ENCODE measurements at places on chromosomes 3 and 15.
A peak's percentile ranks its signal among the peaks of the same experiment; 100 is the strongest.

DNA sequence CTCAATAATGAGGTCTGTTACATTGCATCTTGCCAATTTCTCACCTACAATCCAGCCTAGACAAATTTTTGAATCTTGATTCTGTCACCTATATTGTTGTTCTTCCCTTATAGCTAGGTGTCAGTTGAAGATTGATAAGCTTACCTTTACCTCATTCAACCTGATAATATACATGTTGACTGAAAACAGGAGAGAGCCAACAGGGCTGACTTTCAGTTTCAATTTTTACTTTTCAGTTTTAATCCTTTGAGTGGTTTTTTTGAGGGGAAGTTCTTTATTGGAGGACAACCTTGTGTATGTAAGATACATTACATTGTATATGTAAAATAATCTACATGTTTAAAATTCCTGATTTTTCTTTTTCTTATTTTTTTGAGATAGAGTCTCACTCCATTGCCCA, 5.8 kb downstream of the ATP13A5 start:
- DNase-seq, result no peak
- no peak overlapping the region for H3K4me3 ChIP-seq
- H3K27ac ChIP-seq, result no peak overlapping the region
- no peaks in the 10 kb centered on the region for H3K27me3 ChIP-seq
- H3K4me1 ChIP-seq, result no peaks in the 10 kb centered on the region

DNA sequence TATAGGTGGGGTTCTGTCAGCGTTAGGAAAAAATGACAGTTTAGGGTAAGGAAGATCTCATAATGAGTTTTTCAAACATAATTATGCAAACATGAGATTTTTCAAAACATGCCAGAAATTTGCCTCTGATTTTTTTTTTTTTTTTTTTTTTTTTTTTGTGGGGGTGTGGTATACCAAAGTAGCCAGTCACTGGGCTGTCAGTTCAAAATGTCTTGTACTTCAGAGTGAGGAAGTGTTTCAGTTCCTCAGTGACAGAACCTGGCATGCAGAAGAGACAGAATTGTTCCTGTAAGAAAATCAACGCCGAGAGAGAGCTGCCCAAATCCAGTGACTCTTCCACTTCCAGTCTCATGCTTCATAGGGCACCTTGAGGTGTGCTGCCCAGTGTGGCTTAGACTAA, 9.7 kb downstream of the NCBP2 start:
- no peaks in the 10 kb centered on the region for H3K4me1 ChIP-seq
- no peak overlapping the region for H3K4me3 ChIP-seq
- no peaks in the 10 kb centered on the region for H3K27me3 ChIP-seq
- DNase-seq, result no peak

GRCh38 chr3:174303907-174304560, 555.1 kb upstream of the NAALADL2 start:
- H3K4me1 ChIP-seq, result no peaks in the 10 kb centered on the region
- H3K27me3 ChIP-seq, result no peaks in the 10 kb centered on the region
- no peak overlapping the region for H3K27ac ChIP-seq

- H3K27me3 ChIP-seq, result no peaks in the 10 kb centered on the region
- H3K4me3 ChIP-seq, result no peak overlapping the region
- no peaks in the 10 kb centered on the region for H3K36me3 ChIP-seq
- H3K4me1 ChIP-seq, result no peaks in the 10 kb centered on the region
- no peak for DNase-seq
Measured at GRCh38 chr3:6182909-6183308, 678.0 kb upstream of the GRM7 start.

- DNase-seq, result no peak
- H3K4me3 ChIP-seq, result no peak overlapping the region
- no peaks in the 10 kb centered on the region for H3K36me3 ChIP-seq
- no peaks in the 10 kb centered on the region for H3K27me3 ChIP-seq
- peaks cover 19% of the 10 kb centered on the region for H3K4me1 ChIP-seq
Measured at GRCh38 chr3:167861649-167862048, 126.1 kb downstream of the SERPINI1 start.

- DNase-seq, result no peak
- no peak overlapping the region for H3K4me3 ChIP-seq
- H3K4me1 ChIP-seq, result peaks cover 23% of the 10 kb centered on the region
- no peaks in the 10 kb centered on the region for H3K36me3 ChIP-seq
Measured at GRCh38 chr3:188060840-188061544, 93.0 kb upstream of the LPP start.

DNA sequence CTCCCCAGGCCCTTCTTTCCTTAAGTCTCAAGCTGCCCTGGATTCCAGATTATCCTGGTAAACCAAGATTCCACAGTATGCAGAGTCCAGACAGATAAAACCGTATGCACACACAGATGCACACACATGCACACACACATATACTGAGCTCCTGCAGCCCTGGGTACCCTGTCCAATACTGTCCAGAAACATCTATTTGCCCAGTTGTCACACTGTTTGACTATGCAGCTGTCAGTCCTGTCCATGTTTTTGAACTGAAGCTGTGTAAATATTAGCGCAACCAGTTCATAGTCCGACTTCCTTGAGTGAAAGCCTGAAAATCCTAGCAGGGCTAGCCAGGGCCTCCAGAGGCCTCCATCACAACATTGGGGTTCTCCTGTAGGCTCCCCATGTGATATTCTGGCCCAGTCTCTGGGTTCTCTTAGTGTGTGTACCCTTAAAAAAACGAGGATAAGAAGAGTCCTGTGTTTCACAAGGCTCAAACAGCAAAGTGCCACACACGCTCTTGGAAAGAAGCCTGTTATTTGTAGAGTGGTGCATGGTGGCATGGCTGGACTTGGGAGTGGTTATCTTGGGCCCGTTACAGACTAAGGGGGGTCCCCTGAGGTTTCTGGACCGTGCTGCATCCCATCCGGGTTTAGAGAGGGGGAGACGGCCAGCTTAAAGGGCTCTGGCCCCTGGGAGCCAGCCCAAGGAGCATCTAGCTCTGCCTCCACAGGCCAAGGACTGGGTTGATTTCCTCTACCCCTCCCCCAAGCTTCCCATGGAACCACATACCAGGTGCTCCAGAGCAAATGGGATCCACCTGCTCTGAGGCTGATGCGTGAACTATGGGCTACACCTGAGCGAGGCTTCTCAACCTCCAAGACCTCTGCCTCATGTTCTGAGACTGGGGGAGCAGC, 108.3 kb downstream of the IQSEC1 start:
- H3K27me3 ChIP-seq, result no peaks in the 10 kb centered on the region
- peaks cover 93% of the 10 kb centered on the region for H3K4me1 ChIP-seq
- H3K27ac ChIP-seq, result peak overlapping the region; percentile 28
- no peaks in the 10 kb centered on the region for H3K36me3 ChIP-seq
- DNase-seq, result no peak

DNA sequence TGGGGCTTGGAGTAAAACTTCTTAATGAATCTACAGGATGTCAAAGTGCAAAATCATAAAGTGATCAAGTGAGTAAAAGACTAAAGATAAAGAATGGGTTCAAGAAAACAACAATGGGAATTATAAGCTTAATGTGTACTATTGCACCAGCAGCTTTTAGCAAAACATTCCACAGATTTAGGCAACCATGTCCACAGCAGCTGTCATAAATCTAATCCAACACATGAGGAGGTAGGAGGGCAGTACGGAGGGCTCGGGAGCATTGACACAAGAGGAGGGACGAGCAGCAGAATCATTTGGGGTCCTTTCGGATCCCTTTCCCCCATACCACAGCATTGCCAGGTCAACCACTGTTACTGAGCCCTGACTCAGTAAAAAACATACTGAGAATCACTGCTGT, 464.3 kb upstream of the WNT5A start:
- DNase-seq, result no peak
- no peak overlapping the region for H3K4me3 ChIP-seq
- H3K4me1 ChIP-seq, result no peaks in the 10 kb centered on the region
- H3K36me3 ChIP-seq, result no peaks in the 10 kb centered on the region
- no peak overlapping the region for H3K27ac ChIP-seq

- peaks cover 65% of the 10 kb centered on the region for H3K4me1 ChIP-seq
- no peak for DNase-seq
- H3K4me3 ChIP-seq, result no peak overlapping the region
- no peaks in the 10 kb centered on the region for H3K36me3 ChIP-seq
- H3K27me3 ChIP-seq, result no peaks in the 10 kb centered on the region
Measured at GRCh38 chr15:74176262-74177214, 3.0 kb downstream of the ISLR start.

DNA sequence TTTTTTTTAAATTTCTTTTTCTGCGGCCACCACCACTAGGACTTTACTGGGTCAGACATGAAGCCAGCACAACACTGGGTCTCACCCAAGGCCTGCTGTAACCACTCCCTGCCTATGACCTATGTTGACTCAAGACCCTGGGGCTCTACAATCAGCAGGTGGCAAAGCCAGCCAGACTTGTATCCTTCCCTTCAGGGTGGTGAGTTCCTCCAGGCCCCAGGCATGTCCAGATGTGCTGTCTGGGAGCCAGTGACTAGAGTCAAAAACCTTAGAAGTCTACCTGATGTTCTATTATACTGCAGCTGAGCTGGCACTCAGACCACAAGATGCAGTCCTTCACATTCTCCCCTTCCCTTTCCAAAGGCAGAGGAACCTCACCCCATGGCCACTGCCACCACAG, 31.6 kb upstream of the CLDN18 start:
- no peaks in the 10 kb centered on the region for H3K36me3 ChIP-seq
- DNase-seq, result no peak
- H3K27me3 ChIP-seq, result no peaks in the 10 kb centered on the region
- no peak overlapping the region for H3K27ac ChIP-seq
- no peak overlapping the region for H3K4me3 ChIP-seq
- no peaks in the 10 kb centered on the region for H3K4me1 ChIP-seq

DNA sequence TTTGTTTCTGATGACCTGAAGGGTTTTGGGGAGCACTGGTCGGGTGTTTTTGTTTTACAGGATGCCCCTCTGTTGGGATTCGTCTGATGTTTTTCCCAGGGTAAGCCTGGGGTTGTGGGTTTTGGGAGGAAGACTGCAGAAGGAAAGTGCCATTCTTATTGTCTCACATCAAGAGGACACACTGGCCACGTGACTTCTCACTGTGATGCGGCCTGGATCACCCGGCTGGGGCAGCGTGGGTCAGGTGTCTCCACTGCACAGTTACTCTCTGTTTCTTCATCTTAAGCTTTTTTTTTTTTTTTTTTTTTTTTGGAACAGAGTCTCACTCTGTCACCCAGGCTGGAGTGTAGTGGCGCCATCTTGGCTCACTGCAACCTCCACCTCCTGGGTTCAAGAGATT, 120.5 kb downstream of the TMEM266 start:
- H3K27me3 ChIP-seq, result peaks cover 44% of the 10 kb centered on the region
- H3K4me1 ChIP-seq, result peaks cover 12% of the 10 kb centered on the region
- no peak for DNase-seq
- H3K36me3 ChIP-seq, result no peaks in the 10 kb centered on the region

- no peaks in the 10 kb centered on the region for H3K36me3 ChIP-seq
- no peak for DNase-seq
- H3K27me3 ChIP-seq, result no peaks in the 10 kb centered on the region
- H3K4me1 ChIP-seq, result peaks cover 3% of the 10 kb centered on the region
Measured at GRCh38 chr3:148077965-148078364, 619.7 kb upstream of the AGTR1 start.

DNA sequence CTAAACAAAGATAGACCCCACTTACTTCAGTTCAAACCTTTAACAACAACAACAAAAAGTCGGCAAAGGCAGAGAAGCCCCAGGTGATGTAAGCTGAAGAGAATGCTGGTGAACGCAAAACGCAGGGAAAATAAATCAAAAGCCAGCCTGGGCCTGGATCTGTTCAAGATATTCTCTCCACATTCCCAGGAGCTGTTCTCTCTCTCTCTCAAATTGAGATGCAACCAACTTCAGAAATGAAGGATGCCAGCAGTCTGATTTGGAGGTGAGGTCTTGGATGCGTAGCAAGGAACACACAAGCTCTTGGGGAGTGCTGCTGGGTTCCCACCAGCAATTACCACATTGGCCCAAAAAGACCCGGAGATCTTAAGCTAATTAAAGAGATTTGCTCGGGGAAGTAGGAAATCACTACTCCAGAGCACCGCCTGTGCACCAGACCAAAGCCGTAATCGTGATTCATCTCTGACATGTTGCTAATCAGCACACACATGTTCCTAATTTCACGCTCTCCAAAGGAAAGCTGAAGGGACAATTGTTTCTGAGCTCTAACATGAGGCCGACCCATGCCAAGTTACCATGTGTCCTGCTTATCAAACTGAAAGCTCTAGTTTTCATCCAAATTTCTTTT, 37.1 kb downstream of the IL17RD start:
- H3K4me3 ChIP-seq, result no peak overlapping the region
- H3K27me3 ChIP-seq, result no peaks in the 10 kb centered on the region
- H3K4me1 ChIP-seq, result no peaks in the 10 kb centered on the region
- no peak for DNase-seq
- peak overlapping the region; percentile 33 for H3K27ac ChIP-seq

DNA sequence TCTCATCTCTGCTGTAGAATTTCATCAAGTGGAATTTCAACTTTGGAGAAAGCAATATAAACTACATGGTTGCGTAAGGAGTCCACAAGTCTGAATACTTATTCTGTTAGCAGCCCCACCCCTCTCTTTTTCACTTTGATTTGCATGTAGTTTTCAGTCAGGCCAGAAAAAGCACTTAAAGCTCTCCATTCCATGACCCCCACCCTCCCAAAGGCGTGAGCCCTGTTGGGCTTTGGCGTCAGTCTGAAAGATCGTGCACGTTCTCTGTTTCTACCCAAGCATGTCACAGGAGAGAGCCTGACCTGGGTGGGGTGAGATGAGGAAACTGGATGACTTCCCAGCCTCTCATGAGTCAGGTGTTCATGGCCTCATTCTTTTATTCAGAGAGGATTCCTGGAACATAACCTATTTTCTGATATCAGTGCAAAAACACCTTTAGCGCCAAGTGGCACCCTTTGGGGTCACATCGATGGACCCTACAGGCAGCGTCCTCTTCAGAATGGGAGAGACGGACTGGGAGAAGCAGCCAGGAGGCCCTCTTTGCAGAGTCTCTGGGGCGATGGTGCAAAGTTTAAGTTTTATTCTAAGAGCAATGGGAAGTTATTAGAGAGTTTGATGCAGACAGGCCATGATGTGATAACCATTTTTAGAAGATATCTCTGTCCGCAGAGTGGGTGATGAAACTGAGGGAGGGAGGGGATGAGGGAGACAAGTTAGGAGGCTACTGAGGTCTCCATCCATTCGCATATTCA, 55.8 kb downstream of the LSM3 start:
- no peaks in the 10 kb centered on the region for H3K27me3 ChIP-seq
- H3K27ac ChIP-seq, result peak overlapping the region; percentile 64
- no peaks in the 10 kb centered on the region for H3K4me1 ChIP-seq
- H3K4me3 ChIP-seq, result no peak overlapping the region

- no peaks in the 10 kb centered on the region for H3K27me3 ChIP-seq
- no peaks in the 10 kb centered on the region for H3K4me1 ChIP-seq
- H3K4me3 ChIP-seq, result no peak overlapping the region
- no peak overlapping the region for H3K27ac ChIP-seq
Measured at GRCh38 chr15:88752951-88753350, 50.3 kb upstream of the ACAN start.

- no peaks in the 10 kb centered on the region for H3K36me3 ChIP-seq
- no peak overlapping the region for H3K4me3 ChIP-seq
- peaks cover 60% of the 10 kb centered on the region for H3K4me1 ChIP-seq
- DNase-seq, result no peak
Measured at GRCh38 chr15:58551084-58551763, 119.4 kb downstream of the LIPC start.

- no peaks in the 10 kb centered on the region for H3K4me1 ChIP-seq
- no peak for DNase-seq
- H3K4me3 ChIP-seq, result no peak overlapping the region
- no peaks in the 10 kb centered on the region for H3K27me3 ChIP-seq
- H3K27ac ChIP-seq, result no peak overlapping the region
Measured at GRCh38 chr3:72141264-72141663, 356.3 kb upstream of the PROK2 start.
